ENCODE measurements at places on chromosomes 7 and 10. TPM values are rescaled to one million over a fixed set of nuclear protein-coding genes. Genes with fewer than 3 reads are reported as not detected.
A peak's percentile ranks its signal among the peaks of the same experiment; 100 is the strongest.

DNA sequence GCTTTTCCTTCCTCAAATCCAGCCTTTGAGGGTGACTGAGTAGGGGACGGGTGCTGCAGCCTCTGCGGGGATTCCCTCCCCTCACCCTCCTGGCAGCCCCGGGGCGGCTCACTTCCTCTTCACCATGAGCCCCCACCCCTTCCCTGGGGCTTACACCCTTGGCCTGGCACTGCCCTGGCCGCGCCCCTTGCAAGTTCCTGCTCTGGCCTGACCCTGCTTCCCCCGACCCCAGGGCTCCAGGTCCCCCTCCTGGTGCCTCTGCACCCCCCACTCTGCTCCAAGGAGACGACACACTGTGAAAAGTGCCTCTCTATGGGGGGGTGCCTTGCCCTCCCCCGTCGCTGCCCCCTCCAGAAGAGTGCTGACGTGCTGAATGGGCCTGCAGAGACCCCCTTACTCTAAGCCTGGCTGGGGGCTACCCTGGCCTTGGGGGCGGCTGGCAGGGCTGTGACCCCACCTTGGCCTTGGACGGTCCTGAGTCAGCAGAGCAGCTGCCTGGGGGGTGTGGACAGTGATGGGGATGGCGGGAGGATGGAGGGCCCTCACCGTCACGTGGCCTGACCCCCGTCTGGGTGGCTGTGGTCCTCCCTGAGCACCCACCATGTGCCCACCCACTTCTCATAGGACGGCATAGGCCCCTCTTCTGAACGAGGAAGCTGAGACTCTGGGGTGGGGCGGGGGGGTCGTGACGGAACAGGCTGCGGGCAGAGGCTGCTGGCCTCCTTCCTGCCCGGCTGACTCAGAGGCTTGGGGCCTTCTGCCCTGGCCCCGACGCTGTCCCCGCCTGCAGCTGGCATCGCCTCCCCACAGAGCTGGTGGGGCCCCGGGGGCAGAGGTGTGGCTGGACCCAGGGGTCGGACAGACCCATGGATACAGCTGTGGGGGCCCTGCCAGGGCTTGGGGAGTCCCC, 9.8 kb downstream of the LFNG start:
- H3K4me1 ChIP-seq: peaks cover 13% of the 10 kb centered on the region
- no peaks in the 10 kb centered on the region for H3K27me3 ChIP-seq

- no peaks in the 10 kb centered on the region for H3K36me3 ChIP-seq
- no peak for DNase-seq
- no peaks in the 10 kb centered on the region for H3K4me1 ChIP-seq
- no peaks in the 10 kb centered on the region for H3K27me3 ChIP-seq
Measured at GRCh38 chr10:112223725-112224124, 40.2 kb upstream of the GPAM start.

DNA sequence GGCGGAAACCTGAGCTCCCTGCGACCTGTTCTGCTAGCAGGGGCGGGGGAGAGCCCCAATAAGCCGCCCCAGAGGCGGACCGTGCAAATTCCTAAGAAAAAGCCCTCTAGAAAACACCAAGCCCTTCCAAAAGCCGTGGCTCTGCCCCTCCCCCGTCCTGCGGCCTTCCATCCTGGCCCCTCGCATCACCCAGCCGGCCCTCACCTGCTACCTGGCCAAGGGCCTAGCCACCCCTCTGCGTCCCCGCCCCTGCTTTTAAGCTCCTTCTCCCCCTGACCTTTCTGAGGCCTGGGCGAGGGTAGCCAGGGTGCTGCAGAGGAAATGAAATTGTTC, 24.9 kb downstream of the SKIDA1 start:
- no peak for DNase-seq
- H3K27me3 ChIP-seq: no peaks in the 10 kb centered on the region
- H3K27ac ChIP-seq: no peak overlapping the region
- no peaks in the 10 kb centered on the region for H3K4me1 ChIP-seq

- no peak for DNase-seq
- no peaks in the 10 kb centered on the region for H3K4me1 ChIP-seq
- no peaks in the 10 kb centered on the region for H3K27me3 ChIP-seq
- H3K27ac ChIP-seq: no peak overlapping the region
- H3K4me3 ChIP-seq: no peak overlapping the region
- no peaks in the 10 kb centered on the region for H3K36me3 ChIP-seq
Measured at GRCh38 chr7:80493121-80493849, 18.6 kb downstream of the GNAT3 start.

DNA sequence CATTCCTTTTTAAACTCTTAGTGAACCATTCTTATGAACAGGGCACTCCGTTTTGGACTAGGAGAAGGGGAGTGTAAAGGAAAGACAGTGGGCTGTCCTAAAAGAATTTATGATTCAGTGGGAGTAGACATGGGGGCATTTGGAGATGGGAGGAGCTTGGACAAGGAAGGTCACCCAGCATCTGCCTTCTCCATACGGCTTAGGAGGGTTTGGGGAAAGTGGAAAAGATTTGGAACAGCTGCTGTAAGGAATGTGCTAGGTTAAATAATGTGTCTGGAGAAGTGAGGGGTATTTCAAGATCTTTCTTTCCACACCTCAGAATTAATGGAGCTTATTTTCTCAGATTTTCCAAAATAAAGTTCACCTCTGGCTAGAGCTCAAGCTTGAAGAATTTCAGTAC, 24.0 kb downstream of the SLC35G1 start:
- H3K4me3 ChIP-seq: no peak overlapping the region
- no peak for DNase-seq
- H3K27me3 ChIP-seq: no peaks in the 10 kb centered on the region
- no peak overlapping the region for H3K27ac ChIP-seq
- no peaks in the 10 kb centered on the region for H3K36me3 ChIP-seq

DNA sequence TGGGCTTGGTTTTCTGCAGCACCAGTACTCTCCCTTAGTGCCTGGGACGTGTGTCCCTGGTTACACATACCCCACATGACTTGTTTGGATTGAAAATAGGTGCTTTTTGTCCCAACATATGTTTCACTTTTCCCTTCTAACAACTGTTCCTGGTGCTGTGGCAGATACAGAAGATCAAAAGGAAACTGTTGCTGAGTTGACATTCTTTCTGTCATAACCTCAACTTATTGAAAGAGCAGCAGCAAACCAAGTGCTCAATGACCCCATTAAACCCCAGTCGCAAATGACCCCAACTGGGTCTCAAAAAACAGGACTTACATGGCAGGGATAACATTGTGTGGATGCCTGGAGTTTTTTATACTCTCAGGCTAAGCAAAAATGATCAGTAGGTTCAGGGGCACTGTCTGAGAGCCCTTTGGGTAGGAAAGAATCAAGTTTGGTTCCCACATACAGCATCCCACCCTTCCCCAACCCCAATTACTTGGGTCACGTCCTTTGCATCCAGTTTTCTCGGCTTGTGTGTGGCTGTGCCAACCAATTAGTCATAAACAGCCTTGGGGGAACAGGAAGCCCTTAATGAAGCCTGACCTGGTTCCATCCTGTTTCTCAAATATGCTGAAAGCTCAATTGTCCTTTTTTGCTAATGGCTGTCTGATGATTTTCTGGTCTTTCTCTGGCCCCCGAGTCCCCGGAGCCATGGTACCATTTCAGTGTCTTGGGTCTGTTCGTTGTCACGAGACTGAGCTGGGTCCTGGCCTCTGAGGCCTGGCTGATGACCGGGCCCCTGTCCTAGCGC, 4.9 kb downstream of the HKDC1 start:
- no peaks in the 10 kb centered on the region for H3K36me3 ChIP-seq
- H3K27me3 ChIP-seq: no peaks in the 10 kb centered on the region
- H3K4me3 ChIP-seq: no peak overlapping the region

DNA sequence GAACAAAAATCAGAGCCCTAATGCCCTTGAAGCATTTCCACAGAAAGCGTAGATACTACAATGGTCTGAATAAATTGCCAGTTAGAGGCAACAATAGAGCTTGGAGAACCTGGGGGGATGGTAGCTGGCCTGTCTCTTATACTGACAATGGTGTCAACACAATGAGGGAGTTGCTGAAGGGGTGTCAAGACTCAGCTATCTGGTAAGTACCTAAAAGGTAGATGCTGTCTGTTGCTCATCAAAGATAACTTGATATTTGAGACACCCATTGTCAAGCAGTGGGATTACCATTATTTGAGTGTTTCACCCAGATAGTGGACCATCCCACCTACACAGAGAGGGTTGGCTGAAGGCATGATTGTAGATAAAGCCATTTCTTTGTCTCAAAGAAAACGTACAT, 72.8 kb downstream of the PDE1C start:
- no peaks in the 10 kb centered on the region for H3K27me3 ChIP-seq
- H3K4me3 ChIP-seq: no peak overlapping the region
- H3K4me1 ChIP-seq: no peaks in the 10 kb centered on the region

- DNase-seq: no peak
- no peak overlapping the region for H3K4me3 ChIP-seq
- H3K4me1 ChIP-seq: no peaks in the 10 kb centered on the region
- no peaks in the 10 kb centered on the region for H3K36me3 ChIP-seq
Measured at GRCh38 chr10:23197416-23197861, 5.3 kb downstream of the PTF1A start.

SPDYE1 gene
- total RNA-seq: not detected

DNA sequence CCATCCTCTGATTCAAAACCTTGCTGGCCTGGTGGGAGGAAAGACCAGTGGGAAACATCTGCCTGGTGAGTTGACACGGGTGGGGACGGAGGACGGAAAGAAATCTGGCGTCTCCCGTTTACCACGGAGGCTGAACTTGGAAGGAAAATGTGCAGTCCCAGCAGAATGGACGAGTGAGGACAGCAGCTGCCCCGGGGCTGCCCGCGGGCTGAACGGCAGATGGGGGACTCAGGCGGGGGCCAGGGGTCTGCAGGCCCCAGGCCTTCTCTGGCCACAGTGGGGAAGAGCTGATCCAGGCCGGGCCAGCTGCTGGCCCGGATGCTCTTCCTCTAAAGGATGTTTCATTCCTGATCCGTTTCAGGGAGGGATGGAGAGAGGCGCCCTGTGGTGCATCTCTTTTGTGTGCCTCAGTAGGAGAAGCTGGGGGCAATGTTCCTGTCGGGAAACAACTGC, 147.5 kb upstream of the CHST15 start:
- H3K4me3 ChIP-seq: no peak overlapping the region
- DNase-seq: no peak
- H3K27ac ChIP-seq: no peak overlapping the region
- H3K4me1 ChIP-seq: no peaks in the 10 kb centered on the region
- H3K36me3 ChIP-seq: no peaks in the 10 kb centered on the region

GRID2IP gene
- total RNA-seq: not detected

TMEM140 gene
- total RNA-seq: 30.0 TPM

DNA sequence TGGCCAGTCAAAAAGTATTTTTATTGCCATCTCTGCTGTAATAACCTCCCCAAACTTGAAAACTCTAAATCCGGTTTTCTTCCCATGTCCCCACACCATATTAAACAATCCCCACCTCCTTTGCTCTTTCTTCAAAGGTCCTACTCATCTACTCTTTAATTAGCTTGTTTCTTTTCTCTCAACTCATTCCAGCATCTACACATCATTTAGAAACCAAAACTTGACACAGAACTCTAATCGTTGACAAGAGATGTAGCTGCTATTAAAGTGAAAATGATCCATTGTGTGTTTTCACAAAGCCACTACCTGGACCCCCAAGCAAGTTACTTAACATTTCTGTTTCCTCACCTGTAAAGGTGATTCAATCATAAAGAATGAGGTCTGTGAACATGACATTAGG, 436.3 kb upstream of the NPVF start:
- H3K27ac ChIP-seq: peak overlapping the region; percentile 82
- H3K36me3 ChIP-seq: no peaks in the 10 kb centered on the region
- no peak overlapping the region for H3K4me3 ChIP-seq
- peaks cover 8% of the 10 kb centered on the region for H3K4me1 ChIP-seq
- no peaks in the 10 kb centered on the region for H3K27me3 ChIP-seq
- no peak for DNase-seq

DNA sequence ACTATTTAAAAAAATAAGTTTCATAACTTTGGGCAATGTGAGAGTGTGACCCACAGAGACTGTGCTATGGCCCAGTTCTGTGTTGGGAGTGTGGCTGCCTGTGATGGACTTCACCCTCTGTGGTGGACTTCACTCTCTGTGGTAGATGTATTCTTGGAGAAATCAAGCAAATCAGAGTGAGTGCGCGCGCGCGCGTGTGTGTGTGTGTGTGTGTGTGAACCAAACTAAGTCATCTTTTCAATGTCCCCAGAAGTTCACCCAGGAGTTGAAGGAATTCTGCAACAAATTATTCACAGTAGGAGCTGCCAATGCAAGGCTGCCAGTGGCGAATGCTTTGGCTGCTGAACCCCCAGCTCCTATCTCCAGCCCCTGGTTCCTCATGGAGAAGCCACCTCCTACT, 184.5 kb downstream of the ADAM12 start:
- no peak for DNase-seq
- H3K36me3 ChIP-seq: no peaks in the 10 kb centered on the region
- no peaks in the 10 kb centered on the region for H3K4me1 ChIP-seq
- H3K27ac ChIP-seq: no peak overlapping the region

GRCh38 chr7:106768324-106768751, 96.7 kb upstream of the PIK3CG start:
- no peak overlapping the region for H3K4me3 ChIP-seq
- no peaks in the 10 kb centered on the region for H3K36me3 ChIP-seq
- DNase-seq: no peak
- H3K27ac ChIP-seq: no peak overlapping the region

C7orf57 gene
- total RNA-seq: 0.76 TPM

FANK1 gene
- total RNA-seq: 6.8 TPM

Data from uterus (tissue), 4 donors.